NCI-H2029 treated with DMSO at 0.1 percent for 48 hours (cell line): ENCODE measurements at places on chromosomes 4 and X.
A peak's percentile ranks its signal among the peaks of the same experiment; 100 is the strongest.

DNA sequence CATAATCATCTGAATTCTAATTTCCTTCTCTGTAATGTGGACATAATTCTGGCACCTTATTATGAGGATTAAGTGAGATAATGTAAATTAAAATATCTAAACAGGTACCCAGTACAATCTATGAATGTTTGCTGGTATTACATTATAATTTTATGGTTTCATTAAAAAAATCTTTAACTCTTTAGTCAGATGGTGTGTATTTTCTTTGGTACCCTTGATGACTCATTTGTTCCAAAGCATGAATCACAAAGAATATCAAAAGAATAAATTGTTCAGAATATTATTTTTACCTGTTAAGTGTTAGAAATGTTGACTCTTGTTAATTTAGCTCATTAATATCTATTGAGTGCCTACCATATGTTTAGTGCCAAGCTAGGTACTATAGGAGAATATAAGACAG is 74.3 kb downstream of the SNX25 start:
- no peak for DNase-seq

GRCh38 chr4:83686166-83686565 is 150.3 kb downstream of the GPAT3 start:
- no peak for DNase-seq

- DNase-seq, result no peak
Measured at GRCh38 chr4:169963998-169964397, 62.2 kb downstream of the MFAP3L start.

GRCh38 chr4:26402458-26402857 is 81.6 kb downstream of the RBPJ start:
- no peak for DNase-seq

DNA sequence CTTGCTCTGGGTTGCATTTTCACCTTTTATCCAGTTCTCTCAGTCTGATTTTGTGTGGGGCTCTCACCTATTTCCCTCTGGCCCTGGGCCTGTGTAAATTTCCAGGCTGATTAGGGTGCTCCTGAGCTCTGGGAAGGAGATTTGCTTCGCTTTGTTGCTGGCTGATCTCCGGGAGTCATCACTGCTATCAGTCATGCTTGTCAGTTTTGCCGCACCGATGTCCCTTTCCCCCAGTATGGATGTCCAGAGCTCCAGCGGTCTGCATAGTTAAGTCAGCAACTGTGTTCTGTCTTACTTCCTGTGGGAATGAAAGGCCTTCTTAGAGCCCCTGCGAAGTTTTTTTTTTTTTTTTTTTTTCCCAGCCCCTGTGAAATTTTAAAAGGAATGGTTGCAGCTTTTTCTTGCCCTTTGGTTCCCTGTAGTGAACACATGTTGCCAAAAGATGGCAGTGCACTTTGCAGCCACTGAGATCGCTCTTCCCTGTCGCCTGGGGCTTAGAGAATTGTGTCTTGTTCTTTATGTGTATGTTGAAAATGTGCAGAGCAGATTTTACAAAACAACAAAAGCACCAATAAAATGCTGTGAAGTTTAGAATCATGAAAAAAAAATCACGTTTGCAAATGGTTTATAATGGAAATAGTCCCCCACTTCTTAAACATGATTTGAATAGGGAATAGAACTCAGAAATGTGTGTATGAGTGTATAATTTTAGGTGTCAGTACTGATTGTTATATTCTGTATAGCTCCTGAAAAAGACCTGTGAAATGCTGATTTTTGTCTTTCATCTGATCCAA is 109.1 kb upstream of the SLC4A4 start:
- peak; percentile 3 for DNase-seq

DNA sequence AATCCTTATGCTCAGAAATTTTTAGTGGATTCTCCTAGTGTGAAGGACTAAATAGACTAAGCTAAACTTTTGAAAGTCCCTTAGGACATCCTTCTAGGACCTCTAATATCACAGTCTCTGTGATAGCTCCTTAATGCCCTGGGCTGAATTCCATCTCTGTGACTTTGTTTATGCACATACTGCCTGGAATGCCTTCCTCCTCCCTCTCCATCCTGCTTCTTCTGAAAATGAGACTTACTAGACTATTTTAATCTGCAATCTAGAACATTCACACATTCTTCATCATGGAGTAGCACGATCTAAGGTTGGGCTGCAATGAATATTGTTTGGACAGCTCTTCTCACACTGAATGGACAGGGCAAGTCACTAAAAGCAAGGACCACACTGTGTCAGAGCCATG is 65.0 kb upstream of the MSX1 start:
- no peak for DNase-seq

DNA sequence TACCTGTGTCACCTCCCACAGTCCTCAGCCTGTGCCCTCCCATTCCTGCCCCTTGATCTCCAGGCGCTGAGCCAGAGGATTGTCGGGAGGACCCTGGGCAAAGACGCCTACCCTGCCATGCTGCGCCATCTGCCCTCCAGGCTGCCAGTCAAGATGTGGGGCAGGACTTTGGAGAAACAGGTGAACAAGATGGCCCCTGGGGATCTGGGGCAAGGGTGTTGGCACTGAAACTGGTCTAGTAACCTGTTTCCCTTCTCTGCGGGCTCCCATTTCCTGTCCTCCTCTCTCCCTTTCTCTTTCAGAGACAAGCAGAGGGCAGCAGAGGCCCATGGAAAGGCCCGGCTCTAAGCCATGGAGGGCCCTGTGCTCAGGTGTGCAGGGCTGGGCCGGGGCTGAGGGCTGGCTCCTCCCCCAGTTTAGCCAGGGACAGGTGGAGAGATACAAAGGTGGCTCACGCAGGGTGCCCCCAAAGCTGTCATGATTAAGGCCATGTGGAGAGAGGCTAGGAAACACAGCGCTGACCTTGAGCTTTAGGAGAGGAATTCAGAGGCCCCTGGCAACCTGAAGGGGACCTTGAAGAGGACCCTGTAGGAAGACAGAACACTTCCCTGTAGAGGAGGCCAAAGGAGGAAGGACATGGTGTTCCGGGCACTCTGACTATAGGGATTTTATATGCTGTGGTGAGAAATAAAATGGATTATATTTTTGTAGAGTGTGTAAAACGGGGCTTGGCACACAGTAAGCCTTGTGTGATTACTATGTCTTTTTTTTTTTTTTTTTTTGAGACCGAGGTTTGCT is at the start of gene GLOD5:
GLOD5 (plus strand) TSS at position 74 of the 798 bp plus-strand sequence; CDS start at position 118, 44 bp downstream.
- peak; percentile 22 for DNase-seq

DNA sequence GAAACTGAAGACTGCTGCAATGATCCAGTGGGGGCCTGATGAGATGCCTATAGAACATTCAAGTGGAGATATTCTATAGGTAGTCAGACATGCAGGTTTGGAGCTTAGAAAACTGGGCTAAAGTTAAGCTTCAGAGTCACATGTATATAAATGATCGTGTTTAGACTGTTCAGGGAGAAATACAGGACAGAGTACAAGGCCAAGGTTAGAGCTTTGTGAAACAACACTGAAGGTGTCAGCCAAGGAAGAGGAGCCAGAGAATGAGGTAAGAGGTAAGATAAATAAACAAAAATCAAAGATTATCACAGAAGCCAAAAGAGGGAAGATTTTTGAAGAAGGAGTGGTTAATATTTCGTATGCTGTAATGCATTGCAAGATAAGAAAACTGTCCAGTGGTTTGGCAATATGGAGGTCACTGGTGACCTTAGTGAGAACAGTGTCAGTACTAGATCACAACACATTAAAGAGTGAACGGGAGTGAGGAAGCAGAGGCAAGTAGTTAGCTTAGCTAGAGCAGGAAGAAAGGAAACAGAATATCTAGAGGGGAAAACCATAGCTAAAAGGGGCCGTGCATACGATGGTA is 58.0 kb upstream of the KLHL13 start:
- DNase-seq, result no peak

DNA sequence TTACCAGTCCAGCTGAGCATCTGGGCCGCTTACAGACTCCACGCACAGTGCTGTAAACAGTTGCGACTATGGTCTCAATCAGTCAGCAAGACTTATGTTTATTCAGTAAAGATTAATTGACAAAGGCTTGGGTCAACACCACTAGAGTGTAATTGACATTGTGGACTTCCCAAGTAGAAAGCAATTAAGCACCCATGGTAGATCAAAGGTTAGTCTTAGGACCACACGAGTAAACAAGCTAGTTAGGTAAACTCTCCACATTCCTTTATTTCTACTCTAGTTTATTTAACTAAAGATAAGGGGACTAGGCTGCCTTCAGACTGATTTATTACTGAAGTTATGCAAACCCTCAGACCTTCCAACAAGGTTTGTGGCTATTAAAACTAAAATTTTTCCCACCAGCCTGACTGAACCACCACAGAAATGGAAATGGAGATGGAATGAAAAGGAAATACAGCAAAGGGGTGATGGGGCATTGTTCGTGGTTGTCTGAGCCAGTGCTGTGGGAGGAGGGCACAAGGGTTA is 44.2 kb downstream of the MTHFD2L start:
- DNase-seq, result no peak

GRCh38 chr4:130395871-130396270 is 1299.9 kb downstream of the C4orf33 start:
- DNase-seq, result no peak

DNA sequence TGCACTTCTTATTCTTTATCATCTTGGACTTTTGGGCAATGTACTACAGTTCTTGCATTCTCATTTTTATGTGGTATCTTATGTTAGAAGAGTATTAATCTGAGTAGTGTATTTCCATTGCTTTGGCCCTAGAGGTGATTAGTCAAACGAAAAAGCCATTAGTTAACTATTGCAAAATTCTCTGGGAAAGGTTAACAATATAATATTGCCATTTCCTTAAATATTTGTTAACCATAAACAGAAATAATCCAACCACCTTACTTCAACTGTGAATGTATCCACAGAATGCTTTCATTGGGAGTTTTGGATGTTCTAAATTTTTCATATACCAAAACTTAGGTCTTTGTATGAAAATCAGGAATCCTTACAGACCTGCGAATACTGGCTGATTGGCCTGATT is 294.6 kb upstream of the UGT8 start:
- DNase-seq, result no peak

DNA sequence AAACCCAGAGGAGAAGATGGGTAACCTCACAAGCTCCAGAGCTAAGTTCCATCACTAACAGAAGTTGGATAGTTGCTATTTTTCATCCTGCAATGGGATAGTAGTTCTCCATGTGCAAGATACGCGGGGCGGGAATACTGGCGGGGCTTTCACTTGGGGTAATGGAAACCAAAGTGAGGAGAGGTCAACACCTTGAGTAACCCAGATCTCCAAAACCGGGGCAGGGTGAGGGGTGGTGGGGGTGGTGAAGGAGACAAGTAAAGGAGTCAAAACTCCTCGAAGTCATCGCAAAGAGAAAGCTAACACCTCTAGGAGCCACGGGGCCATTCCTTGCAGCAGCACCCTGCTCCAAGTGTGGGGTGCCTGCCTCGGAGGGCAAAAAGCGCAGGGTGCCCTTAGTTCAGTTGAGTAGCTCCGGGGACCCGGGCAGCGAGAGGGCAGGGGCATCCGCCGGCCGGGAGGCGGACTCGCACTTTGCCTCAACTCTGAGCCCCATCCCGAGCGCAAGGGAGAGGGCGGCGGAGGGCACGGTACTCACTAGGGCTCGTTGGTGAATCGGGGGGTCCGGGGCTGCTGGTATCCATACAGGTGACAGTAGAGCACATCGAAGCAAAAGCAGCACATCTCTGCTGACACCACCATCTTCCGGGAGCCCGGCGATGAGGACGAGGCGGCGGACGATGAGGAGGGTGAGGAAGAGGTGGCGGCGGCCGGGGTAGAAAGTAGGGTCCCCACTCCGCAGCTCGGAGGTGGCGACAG is 645 bp downstream of the AMMECR1 start:
- DNase-seq, result no peak

- no peak for DNase-seq
Measured at GRCh38 chr4:163107754-163108153, 58.9 kb downstream of the NAF1 start.

DNA sequence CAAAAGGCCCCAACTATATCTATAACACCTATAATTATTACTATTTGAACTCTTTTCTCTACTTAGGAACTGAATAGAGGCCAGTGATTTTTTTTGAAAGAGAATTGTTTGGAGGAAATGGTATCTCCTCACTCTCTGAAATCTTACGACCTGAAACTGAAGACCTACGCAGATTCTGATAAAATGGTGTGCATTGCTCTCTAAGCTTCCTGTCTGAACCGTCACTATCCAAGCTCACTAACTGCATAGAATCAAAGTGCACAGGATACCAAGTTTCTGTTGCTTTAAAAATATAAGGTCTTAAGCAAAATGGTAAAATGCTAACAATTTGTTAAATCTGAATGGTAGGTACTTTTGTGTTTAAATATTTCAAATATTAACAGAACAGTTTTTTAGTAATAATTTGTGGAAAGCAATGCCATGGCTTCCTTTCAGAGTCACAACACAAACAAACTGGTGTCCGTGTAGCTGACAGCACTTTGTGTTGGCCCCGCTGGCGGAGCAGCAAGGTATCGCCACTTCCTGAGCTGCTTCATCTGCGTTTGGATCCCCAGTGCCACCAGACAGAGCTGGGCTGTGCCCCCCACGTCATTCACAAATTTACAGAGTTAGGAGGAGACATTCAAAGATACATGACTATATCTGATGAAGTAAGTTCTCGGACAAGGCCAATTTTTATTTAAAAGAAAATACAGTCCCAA is 313.9 kb downstream of the FBXW7 start:
- no peak for DNase-seq

GRCh38 chrX:150446995-150447394 is 83.9 kb downstream of the MAMLD1 start:
- no peak for DNase-seq

DNA sequence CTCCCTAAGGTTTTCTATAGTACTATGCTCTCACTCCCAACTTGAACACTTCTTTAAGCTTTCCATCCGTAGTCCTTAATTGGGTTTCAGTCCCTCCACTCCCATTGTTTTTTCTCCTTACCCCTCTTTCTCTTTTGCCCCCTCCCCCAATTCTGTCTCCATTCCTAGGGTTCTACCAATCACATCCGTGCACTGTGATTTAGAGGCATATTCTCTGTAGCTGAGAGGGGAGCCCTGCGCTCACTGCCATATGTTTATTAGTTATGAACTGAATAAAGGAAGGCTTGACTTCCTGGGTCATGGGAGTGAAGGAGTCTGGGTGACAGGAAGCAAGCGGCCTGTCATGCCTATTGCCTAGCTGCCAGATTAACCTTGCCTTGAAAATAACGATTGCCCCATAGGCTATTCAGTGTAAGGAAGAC is 471 bp downstream of the MCTS1 start:
- peak; percentile 4 for DNase-seq

DNA sequence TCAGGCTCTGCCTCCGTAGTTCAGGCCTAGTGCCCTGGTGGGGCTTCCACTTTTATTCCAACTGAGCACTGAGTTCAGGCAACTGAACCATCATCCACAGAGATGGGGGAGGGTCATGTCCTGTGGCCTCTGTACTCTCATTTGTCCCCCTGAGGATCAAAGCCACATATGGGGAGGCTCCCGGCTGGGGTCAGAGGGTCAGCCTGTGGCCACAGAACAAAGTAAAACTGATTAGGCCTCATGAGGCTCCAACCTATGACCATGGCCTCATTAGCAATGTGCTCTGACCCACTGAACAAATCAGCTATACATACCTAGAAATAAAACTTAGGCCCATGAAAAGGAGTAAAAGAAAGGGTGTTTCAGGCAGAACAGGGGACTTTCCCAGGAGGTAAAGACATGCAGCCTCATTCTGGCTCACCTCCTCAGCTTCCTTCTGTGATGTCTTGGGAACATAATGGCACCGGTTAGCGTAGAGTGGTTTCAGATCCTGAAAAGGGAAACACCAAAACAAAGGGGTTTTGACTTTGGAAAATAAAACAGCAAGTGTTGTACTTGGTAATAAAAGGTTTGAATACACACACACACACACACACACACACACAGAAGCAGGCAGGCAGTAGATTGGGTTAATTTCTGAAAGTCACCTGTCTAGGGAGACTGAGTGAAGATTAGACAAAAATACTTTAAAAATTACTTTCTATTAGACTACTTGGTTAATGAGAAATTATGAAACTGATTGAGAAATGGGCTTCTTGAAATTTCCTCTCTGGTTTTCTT is 24.3 kb downstream of the TMEM255A start:
- DNase-seq, result no peak
